ENCODE measurements at places on chromosomes 6 and 20.

- DNase-seq: no peak
Observed at GRCh38 chr6:18425218-18425617, 38.1 kb downstream of the RNF144B start.

- DNase-seq: no peak
Observed at GRCh38 chr6:156423075-156423474, 354.1 kb upstream of the ARID1B start.

GRCh38 chr6:163929538-163929937 is 515.0 kb downstream of the QKI start:
- DNase-seq: no peak

GRCh38 chr6:116165596-116165995 is 39.7 kb upstream of the COL10A1 start:
- no peak for DNase-seq

DNA sequence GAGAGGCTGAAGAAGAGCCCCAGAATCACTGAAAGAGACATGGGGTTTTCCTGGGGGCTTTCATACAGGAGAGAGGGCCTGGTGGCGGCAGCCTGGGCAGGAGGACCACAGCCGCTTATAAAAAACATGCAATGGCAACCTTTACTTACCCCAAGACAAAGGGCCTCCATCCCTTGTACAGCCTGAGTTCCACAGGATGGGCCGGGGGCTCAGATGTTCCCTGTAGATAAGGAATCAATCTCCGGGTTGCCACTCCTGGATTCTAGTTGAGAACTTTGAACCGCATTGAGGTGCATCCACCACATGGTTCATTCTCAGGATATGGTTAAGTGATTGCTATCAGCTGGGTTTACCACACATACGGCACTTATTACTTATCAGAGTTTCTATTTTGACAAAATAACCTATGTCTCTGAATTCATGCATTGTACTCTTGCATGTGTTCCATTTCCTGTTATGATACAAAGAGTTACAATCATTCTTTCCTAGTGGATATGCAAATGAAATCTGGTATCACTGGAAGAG is 677.6 kb downstream of the KIF16B start:
- DNase-seq: no peak

- DNase-seq: no peak
Observed at GRCh38 chr20:16914277-16914676, 166.1 kb downstream of the OTOR start.

- DNase-seq: no peak
Observed at GRCh38 chr6:74181471-74181870, 485.5 kb downstream of the CD109 start.

DNA sequence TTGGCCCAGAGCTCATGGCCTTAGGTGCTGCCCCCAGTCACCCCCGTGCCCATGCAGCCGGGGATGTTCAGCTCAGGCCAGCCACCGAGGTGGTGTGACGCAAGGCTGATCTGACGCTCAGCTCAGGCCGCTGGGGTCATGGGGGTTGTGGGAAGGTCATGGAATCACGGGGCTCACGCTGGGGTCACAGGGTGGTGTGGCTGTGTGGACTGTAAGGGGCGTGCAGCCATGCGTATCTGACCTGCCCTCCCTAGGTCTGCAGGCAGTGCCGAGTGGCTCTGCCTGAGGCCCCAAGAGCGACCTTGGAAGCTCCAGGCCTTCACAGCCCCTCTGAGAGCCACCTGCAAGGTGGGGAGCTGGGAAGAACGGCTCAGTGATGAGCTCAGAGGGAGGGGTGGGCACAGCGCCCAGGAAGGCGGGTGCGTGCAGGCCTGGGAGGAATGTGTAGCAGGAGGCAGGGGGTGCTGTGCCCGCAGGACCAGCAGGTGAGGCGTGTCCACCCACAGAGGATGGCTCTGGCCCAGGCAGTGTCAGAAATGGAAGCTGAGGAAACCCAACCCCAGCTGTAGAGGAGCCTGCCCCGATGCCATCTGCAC is 27.8 kb downstream of the CHRNA4 start:
- DNase-seq: no peak

GRCh38 chr6:9225441-9225871 is 790.1 kb upstream of the SLC35B3 start:
- DNase-seq: no peak

- no peak for DNase-seq
Observed at GRCh38 chr6:12051861-12052368, 39.8 kb downstream of the HIVEP1 start.

- DNase-seq: no peak
Observed at GRCh38 chr6:133645966-133646740, 242.8 kb upstream of the TCF21 start.

DNA sequence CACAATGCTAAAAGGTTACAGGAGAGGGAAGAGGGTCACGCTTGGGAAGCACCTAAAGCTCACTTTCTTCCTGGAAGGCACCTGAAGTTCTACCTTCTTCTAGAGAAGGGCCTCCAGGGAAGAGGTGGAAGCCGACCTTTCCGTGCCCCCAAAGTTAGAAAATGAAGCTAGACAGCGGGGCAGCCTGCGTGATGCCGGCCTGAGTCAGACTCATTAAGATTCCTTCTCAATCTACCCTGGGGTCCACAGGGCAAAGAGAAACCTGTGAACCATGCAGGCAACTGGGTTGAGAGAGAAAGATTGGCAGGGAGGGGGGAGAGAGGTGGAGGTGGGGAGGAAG is 54.8 kb upstream of the CCDC167 start:
- no peak for DNase-seq

- no peak for DNase-seq
Observed at GRCh38 chr6:79119217-79119616, 41.2 kb upstream of the PHIP start.

GRCh38 chr20:13928901-13929300 is 61.5 kb downstream of the SEL1L2 start:
- no peak for DNase-seq

- DNase-seq: no peak
Observed at GRCh38 chr6:50249493-50249892, 199.8 kb upstream of the DEFB112 start.

DNA sequence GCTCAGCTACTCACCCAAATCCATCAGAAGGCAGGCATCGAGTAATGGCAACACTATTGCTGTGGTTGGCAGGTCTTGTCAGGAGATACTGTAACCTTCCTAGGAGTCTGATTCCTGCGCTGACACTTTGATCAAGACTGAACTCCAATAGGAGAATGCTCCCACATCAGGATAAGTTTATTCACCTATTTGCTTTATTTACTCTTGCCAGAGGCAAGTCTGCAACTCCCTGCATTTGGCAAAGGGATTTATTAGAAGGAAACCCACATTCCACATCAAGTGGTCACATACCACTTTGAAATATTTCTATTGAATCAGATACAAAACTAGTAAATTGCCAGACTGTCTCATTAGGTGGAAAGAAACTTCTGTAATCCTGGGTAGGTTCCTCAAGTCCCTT is 43.5 kb downstream of the ZFAND3 start:
- DNase-seq: no peak

- no peak for DNase-seq
Observed at GRCh38 chr6:44285552-44286284, 15.5 kb downstream of the TMEM151B start.

DNA sequence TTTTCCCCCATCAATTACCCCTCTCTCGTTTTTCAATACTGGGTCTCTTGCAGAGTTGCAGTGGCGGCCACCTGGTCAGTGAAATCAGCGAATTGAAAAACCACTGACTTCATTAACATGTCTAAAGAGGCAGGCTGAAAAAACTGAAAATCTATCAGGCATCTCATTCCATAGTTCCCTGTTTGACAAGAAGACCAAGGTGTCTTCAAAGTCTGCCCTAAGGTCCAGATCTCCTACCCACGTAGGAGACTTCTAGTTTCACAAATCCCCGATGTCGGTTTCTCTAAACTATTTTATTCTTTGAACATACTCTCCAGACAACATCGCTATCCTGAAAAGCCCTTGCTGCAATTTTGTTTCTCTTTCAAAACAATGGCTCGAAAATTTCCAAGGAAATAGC is 796 bp upstream of the TUBB start:
- DNase-seq: no peak

- DNase-seq: no peak
Observed at GRCh38 chr6:94468830-94469229, 1049.5 kb upstream of the EPHA7 start.

DNA sequence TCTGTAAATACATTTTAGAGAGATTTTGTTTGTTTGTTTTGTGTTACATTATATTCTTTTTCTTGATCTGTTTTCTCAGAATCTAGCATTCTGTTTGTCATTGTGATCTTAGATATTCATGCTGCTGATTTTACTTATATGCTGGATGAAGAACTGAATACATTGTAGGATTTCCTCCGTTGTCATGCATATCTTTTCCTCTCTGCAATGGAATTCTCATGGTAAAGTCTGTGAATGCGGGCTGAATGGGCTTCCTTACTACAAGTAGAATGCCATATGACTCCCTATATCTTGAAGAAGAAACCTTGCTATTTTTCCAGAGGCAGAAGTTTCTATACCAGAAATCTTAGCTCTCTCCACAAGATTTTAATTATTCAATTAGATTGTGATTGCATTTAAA is 2.4 kb upstream of the DEFB114 start:
- DNase-seq: no peak

DNA sequence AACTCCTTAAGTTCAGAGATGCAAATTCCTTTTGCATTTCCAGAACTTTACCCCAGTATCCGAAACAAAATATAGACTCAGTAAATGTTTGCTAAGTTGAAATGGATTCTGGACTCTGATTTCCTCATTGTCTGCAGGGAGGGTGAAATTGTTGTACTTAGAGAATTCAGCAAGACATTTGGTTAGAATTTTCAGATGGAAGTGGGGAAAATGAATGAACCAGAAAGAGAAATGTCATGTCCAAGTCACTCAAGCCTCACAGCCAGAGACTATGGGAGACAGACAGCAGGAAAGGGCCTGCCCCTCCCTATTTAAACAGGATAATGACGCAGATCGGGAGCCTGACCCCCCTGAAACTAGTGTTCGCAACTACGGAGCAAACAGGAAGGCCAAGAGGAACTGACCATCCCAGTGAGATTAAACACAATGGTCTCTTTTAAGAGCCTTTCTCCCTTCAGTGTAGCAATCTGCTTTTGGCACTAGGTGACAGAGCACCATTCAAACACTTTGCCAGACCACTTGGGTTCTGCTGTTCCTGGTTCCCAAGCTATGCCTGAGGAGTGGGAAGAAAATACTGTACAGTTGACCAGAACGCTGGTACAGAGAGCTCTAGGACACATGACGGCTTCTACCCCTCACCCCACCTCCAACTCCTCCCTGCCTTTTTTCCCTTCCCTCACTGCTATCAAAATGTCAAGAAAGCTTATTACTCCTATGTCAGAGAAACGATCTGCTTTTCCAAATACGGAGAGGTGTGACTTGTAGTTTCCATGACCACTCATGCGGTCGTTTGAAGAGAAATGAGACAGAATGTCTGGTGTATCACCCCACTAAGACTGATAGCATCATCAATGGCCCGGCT is 13.7 kb downstream of the NEDD9 start:
- DNase-seq: peak; percentile 42

DNA sequence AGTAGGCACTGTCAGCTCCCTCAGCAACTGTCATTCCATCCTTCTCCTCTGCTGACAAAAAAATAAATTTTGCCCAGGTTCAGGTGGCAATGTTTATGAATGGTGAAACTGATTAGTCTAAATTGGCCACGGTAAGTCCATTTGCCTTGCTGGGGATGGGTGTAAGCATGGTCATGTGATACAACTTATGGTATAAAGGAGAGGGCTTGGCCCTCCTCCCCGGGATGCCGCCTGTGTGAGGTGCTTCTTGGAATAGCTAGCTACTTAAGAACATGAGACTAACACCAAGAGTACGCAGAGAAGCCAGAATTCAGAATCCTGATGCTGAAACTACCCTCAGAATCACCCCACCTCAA is 94.4 kb upstream of the MAP7 start:
- DNase-seq: no peak

DNA sequence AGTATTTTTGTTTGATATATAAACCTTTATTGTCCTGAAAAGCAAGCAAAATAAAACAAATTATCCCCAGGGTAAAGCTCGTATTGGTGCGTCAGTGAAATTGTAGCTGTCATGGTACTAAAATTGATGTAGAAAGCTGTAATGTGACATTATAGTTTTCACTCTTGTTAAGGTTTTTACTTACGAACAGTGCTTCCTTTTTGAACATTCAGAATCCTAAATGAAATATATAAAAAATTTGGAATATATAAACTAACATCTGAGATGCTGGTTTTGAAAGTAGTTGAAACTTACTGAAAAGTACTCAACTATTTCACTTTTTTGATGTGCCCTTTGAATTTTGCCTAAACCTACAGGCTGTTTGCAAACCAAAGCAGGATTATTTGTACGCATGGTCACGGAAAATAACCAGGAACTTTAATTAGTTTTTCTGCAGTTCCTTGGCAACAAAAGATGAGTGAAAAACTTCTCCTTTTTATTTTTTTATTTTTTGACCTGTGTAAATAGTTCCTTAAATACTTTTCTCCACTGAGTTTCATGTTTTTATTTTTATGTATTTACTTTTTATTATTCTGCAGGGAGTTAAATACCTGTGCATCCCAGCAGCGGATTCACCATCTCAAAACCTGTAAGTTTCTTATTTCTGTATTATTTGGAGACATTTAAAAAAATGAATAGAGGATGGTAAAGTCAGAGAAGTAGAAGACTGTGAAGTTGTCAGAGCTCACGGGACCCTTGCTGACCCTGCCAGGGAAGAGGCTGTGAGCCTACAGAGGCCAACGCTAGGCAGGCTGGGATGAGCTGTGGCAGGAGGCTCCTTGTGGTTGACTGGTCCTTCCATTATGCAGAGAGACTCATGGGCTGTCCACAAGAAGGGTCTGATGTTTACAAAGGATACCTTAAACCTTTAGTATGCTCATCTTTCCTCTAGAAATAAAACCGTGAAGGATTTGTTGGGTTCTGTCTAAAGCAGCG is 42.5 kb downstream of the DUSP22 start:
- DNase-seq: no peak

DNA sequence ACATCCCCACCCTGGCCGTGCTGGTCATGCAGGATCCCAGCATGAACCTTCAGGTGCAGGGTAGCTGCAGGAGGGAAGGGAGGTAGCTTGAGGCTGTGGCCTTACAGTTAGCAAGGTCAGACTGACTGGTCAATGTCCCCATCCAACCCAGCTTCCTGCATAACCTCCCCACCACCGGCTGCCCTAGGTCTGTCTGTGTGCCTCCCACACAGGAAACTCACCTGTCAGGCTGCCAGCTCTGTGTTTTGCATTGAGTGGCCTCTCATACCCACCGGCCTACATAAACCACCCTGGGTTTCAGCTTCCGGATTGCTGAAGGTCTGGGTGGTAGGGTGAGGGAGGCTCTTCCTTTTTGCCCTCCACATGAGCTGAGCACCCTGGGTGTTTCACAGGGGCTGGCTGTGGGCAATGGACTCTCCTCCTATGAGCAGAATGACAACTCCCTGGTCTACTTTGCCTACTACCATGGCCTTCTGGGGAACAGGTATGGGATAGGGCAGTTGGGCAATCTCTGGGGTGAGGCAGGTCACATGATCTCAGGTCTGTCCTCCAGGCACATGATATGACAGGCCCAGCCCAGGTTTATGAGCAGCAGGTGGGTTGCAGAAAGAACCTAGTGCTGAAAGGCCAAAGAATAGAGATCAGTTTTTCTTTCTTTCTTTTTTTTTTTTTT is 1.8 kb downstream of the CTSA start:
- DNase-seq: no peak

All from putamen (tissue), 1 donor.